ENCODE measurements at places on chromosomes 5 and 9.

DNA sequence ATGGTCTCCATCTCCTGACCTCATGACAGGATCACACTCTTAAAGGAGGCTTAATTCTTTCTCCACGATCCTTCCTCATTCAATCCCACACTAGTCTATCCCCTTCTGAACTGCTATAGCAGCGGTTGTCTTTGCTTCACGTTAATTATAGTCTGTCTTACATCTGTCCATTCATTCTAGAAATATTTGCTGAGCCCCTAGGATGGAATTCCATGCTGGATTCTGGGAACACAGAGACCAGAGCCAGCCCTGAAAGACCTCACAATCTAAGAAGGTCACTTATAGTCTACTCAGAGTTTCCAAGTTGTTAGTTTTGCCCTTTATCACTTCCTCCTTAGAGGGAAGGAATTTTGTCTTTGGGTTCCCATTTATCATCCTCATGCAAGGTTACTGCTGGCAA is 193.5 kb downstream of the GAS1 start:
- no peak for DNase-seq

GRCh38 chr9:35606138-35606504 is 1.1 kb downstream of the TESK1 start:
- DNase-seq = no peak

GRCh38 chr5:149370878-149371277 is 8.2 kb downstream of the IL17B start:
- DNase-seq = no peak

- DNase-seq = no peak
These were observed 102.5 kb downstream of the SREK1 start for GRCh38 chr5:66246608-66247007.

GRCh38 chr9:125142560-125143376 is 560 bp downstream of the SCAI start:
- DNase-seq = peak; percentile 53

- DNase-seq = no peak
These were observed 38.0 kb upstream of the FAM120A start for GRCh38 chr9:93413530-93413929.

- DNase-seq = peak; percentile 24
These were observed 500.0 kb downstream of the DIRAS2 start for GRCh38 chr9:90142580-90142979.

DNA sequence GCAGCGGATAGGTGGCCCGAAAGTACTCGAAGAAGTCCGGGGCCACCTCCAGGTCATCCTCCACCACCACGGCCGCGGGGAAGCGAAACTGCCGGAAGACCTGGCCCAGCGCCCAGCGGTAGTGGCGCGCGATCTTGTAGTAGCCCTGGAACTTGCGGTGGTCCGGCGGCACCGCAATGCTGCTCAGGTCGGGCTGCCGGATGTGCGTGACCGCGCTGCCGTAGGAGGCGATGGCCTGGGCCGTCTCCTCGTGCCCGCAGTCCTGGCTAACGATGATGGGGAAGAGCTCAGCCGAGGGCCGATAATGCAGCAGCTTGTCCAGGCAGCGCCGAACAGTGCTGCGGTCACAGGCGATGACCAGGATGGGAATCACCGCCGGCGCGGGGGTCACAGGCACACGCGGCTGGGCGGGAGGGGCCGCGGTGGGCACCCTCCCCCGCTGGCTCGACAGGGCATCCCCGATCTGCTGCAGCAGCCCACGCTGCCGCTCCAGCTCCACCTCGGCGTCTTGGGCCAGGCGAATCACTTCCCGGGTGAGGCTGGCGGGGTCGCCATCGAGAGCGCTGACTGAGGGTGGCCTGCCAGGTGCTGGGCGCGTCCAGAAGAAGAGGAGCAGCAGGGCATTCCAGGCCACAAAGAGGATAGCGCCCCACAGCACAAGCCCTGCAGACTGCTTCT is 10.2 kb downstream of the MGAT1 start:
- DNase-seq = no peak

DNA sequence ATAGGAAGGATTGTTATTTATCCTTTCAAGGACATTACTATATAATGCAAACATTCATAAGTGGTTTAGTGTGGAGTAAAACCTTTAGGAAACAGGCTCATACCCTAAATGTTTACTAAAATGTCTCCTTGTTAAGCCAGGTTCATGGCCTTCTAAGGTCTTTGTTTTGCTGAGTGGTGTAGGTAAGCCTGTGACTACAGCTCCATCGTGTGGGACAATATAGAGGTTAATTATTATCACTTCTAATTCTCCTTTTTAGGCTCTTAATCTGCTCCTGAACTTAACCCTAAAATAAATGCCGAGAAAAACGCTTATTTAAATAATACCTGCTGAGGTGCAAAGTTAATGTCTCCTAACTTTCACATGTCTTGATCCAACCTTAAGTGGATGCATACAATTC is 43.8 kb downstream of the SPINK5 start:
- no peak for DNase-seq

GRCh38 chr9:136867480-136867879 is 1.4 kb upstream of the EDF1 start:
- no peak for DNase-seq

- no peak for DNase-seq
These were observed 273.9 kb downstream of the GADD45G start for GRCh38 chr9:89878687-89879086.

DNA sequence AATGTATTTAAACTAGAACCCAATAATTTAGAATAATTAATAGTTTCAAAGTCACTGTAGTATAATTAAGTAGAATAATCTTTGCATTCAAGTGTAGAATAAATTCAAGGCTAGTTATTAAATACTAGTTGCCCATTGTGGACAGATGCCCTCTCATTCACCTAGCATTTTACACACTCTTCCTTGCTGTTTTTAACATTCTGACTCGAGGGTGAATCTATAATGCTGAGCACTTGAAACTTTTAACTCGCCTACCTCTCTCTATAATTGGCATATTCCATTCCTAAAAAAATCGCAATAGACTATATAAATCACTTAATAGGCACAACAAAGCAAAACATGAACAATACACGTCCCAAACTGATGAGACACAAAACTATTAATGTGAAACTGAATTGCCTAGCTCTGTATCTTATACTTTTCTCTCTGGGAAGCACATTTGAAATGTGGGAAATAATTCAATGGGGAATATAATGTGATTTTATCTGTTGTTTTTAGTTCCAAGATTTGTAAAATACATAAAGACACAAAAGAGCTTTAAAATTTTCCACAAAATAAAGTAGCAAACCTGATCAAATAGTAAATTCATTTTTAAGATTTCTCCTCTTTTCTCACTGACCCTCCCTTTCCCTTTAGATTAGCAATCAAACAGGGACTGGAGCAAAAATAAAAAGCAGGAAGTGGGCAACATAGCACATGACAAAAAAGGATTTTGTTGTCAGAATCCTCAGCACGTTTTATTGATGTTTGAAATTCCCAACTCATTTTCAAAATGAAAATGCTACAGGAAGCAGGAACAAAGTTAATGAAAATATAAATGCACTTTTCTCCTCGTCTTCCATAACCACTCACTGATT is 295.6 kb downstream of the PDE4D start:
- no peak for DNase-seq

DNA sequence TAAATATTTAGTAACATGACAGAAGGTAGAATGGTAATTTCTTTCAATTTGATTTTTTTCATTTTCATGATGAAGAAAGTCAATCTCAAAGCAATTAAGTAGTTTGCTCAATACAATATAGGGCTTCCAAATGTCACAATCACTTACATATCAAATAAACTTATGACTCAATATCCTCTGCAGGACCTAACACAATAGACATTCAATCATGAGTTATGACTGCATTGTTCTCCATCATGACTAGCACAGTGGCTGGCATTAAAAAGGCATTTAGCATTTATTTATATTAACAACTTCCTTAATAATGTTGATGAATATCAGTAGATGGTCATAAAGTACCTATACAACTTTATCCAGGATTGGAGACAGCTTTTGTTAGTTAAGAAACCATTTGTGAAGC is 1499.6 kb downstream of the EFNA5 start:
- DNase-seq = no peak

GRCh38 chr5:169702693-169703481 is 65.8 kb downstream of the DOCK2 start:
- DNase-seq = no peak

DNA sequence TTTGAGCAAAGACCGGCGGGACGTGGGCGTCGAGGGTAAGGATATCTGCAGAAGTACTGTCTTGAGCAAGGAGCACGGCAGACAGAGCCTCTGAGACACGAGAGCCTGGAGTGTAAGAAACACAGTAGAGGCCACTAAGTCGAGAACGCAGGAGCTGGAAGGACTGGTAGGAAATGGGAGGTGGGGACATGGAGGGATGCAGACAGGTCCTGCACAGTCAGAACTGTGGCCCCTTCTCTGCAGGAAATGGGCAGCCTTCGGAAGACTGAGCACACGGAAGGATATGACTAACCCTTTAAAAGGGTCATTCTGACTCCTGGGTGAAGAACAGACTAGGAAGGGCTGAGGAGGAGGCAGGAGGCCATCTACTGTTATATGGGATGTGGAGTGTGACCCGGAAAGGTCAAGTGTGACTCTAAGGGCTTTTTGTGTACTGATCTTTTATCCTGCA is 1.4 kb upstream of the CAMSAP1 start:
- DNase-seq = no peak

DNA sequence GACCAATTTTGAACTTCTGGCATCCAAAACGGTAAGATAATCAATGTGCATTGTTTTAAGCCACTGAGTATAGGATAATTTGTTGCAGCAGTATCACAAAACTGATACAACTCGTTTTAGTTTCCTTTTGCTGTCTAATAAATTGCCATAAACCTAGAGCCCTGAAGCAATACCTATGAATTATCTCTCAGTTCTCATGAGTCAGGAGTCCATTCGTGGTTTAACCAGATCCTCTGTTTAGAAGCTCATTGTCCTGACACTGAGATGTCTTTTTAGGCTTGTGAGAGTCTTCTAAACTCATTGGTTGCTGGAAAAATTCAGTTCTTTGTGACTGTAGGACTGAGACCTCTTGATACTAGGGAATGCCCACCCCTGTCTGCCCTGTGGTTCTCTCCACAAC is 262.9 kb downstream of the SEMA5A start:
- no peak for DNase-seq

DNA sequence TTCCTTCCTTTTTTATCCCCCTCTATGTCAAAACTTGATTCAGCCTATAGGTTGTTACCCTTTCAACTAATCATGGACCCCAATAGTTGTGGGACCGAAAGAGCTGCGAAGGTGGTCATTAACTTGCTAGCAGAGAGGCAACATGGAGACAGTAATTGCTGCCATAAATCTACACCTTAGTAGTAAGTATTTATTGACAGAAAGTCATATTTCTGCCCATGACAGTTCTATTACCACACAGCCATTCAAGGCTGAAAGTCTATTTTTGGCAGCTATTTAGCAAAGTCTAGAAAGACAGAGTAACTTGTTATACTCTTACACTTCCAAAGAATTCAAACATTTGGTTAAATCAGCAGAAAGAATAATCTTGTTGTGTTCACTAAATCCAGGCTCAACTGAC is 236.2 kb downstream of the PRELID2 start:
- DNase-seq = no peak

GRCh38 chr5:91641730-91642350 is 258.7 kb upstream of the ARRDC3 start:
- DNase-seq = peak; percentile 13

DNA sequence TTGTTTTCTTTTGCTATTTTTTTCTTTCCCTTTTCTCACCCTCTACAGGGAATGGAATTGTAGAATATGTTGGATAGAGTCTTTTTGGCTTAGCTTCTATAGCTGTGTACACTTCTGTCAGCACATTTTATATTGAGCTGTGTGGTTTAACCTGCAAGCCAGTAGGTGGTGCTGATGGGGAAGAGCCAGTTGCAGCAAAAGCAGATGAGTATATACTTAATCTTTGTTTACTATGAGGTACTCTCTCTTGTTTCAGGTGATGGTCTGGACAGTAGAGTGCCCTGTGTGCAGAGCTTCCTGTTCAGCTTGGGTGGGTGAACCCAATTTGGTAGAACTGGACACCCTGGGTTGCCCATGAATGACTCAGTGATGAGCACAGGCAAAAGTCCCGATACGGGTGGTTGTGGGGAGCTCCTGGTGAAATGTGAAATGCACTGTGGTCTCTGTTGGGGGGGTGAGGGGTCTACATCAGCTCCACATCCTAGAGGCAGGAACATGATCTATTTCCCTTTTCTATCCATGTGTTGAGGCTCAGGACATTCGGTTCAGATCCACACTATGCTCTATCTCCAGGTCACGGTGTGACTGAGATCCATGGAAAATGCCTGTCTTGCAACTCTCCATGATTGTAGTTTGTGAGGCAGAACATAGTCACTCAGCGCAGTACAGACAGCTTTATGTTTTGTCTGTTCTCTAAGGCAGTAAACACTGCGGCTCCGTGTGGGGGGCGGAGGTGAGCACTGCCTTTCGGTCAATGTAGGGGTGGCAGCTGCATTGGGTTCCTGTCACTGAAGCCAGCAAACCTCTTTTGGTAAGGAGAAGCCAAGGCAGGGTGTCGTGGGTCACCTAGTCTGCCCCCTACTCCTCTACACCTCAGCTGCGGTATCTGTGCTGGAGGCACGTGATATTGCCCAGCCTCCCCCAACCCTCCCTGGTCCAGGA is 353.2 kb downstream of the PRR16 start:
- no peak for DNase-seq

GRCh38 chr9:2663461-2664173 is 42.0 kb downstream of the VLDLR start:
- DNase-seq = no peak

DNA sequence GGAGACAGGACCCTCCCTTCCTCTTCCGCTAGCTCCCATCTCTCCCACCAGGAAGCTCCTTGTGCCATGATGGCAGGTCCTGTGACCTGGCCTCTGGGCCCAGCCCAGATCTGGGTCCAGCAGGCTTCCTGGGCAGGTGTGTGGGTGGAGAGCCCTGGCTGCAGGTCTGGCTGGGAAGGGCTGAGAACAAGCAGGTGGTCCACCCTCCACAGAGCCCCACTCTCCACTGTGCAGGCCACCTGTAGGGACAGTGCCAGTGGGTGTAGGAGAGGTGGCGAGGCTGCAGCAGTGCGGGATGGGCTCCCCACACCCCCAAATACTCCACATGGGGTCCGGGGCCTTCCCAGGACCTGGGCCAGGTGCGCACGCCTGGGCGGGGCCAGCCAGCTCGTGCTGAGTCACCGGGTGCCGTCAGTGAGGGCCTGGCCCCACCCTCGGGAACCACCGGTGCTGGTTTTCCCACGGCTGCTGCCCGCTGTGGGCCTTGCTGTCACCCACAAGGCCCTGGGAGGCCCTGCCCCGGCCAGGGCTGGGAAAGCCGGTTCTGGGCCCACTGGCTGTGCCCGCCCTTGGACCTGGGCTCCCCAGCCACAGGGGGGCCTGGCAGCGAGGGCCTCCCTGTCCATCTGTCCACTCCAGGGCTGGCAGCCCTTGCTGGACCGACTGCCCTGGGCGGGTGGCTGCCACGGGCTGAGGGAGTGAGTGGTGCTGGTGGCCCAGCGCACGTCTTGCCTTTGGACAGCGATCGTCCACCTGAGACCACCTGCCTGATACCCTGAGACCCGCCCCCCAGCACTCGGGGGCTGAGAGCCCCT is 9.3 kb upstream of the NRARP start:
- DNase-seq = no peak

GRCh38 chr5:157571357-157571827 is 4.2 kb downstream of the ADAM19 start:
- no peak for DNase-seq

All from thymus (tissue), 14 donors.